Right cardiac atrium (tissue), 5 donors: ENCODE measurements at places on chromosomes 4 and X. TPM values are rescaled to one million over a fixed set of nuclear protein-coding genes. Genes with fewer than 3 reads are reported as not detected.

GRCh38 chr4:185282968-185283367 is 73.6 kb downstream of the SNX25 start:
- no peak for DNase-seq

GRCh38 chr4:78666830-78667258 is 109.3 kb upstream of the BMP2K start:
- no peak for DNase-seq

GRCh38 chrX:37846141-37846540 is 1.2 kb downstream of the DYNLT3 start:
- DNase-seq, result no peak

The GPRASP3 gene
- 12.2 TPM for total RNA-seq

The MAGEA4 gene
- not detected for total RNA-seq
